ENCODE measurements at places on chromosomes 7 and 10.

- DNase-seq = no peak
These were observed 4.2 kb downstream of the GLRX3 start for GRCh38 chr10:130140425-130140824.

GRCh38 chr10:52631648-52632047 lies 140.9 kb downstream of the MBL2 start:
- no peak for DNase-seq

DNA sequence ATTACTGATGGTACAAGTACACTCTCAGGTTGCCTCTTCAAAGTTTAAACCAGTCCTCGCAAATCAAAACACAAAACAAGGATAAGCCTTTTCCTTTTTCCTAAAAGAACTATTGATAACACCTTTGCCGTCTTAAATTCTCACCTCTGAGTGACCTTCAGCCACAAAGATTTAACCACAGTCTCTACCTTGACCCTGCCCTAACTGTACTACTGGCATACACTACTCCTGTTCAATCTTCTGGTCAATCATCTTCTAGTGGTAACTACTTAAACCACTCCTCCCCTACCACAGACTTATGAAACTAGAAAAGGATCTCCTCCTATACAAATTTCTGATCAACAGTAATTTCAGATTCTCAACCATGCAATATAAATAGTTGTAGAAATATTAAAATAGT lies 15.1 kb downstream of the UPF2 start:
- no peak for DNase-seq

GRCh38 chr10:62632071-62632809 lies 172.3 kb upstream of the ADO start:
- peak; percentile 56 for DNase-seq

GRCh38 chr10:104778371-104778770 lies 137.3 kb downstream of the SORCS3 start:
- DNase-seq = no peak

- DNase-seq = peak; percentile 84
These were observed 5.5 kb downstream of the ELOVL3 start for GRCh38 chr10:102231357-102232318.

DNA sequence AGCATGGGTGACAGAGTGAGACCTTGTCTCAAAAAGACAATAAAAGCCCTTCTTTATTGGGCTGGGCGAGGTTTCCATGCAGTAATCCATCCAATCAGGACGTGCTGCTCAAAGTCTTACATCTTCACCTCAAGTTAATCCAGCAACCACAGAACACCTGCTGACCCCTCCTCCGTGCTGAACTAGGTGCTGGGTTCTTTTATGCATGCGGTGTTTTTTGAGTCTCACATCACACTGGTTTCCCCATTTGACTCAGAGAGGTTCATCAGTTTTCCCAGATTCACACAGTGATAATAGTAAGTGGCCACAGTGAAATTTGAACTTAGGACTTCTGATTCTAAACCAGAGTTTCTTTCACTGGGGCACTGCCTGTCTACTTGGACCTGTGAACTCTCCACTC lies 58.3 kb upstream of the GTF2I start:
- peak; percentile 15 for DNase-seq

DNA sequence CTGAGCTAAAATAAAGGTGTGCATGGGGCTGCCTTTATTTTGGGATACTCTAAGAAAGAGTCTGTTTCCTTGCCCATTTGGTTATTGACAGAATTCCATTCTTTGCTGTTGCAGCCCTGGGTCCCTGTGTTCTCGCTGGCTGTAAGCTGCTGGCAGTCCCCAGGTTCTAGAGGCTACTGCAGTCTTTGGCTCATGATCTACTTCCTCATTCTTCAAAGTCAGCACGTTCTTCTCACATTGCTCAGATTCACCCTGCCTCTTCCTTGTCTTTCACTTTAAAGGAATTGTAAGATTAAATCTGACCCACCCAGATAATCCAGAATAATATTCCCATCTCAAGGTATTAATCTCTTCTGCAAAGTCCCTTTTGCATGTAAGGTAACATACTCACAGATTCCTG lies 620.3 kb downstream of the CCSER2 start:
- DNase-seq = no peak

- DNase-seq = no peak
These were observed 26.3 kb downstream of the GUSB start for GRCh38 chr7:65955718-65956117.

DNA sequence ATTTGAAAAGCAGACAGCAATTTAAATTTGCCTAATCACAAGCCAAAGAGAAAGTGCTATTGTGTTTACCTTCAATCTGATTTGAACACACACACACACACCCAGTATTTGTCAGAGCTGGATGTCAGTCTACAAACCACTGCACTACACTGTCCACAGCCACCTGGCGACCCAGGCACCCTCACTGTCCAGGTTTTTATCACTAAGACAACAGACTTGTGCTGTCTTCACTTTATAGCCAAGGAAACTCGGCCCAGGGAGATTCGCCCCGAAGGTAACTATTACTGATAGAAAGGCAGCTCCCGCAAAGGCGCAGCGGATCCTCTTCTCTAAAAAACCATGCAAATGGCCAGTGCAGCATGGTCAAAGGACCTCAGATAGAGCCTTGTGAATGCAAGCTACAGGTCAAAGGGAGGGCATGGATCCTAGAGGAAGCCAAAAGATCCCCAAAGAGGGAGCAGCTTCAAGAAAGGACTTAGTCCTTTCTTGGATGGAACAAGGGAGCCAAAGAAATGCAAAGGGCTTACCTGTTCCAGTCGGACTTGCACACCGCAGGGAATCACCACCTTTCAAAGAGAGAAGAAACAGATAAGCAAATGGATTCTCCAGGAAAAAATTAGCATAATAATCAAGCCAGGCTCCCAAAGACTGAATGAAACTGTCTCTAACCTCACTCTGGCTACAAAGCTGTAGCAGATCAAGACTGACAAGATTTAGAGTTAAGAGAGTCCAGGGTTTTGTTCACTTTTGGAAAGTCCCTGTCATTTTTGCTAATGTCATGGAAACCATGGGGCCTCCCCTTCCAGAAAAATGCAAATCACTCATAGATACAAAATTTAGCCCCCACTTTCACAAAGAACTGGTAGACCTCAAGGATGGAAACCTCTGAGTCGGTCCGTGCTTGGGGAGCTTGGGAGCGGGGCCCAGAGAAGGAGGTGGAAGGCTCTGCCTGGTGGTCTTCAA lies 101.1 kb downstream of the TNS3 start:
- DNase-seq = no peak

DNA sequence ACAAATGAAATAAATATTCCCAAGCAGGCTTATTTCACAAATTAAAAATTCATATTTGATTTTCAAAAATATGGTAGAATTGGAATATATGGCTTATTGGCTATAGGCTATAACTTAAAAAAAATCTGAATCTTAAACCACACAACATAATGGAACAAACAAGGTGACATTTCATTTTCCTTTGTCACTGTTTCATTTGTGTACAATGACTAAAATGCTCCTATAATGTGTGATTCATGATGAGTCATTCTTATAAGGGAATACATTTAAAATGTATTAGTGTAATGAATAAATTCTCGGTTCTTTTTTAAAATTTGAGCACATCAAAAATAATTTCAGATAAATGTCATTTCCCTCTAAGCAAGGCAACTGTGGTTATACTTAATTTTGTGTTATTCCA lies 148.0 kb upstream of the ANK3 start:
- DNase-seq = no peak

DNA sequence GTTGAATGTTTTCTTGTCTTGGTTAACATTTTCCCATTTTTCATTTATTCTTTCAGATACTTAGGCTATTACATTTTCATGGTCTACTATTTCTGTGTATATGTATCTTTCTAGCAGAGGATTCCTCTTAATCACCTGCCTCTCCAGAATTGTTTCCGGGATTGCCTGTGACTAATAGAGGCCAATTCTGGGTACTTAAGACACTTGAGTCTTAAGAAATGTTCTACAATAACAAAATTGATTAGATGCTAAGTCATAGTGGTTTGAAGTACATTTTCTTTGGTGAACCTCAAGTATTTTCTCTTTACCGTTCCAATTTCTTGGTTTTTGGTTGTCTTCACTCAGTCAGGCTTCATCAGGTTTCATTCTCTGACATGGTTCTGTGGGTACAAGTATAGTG lies 26.4 kb downstream of the BBS9 start:
- no peak for DNase-seq

GRCh38 chr7:33842150-33842549 lies 63.2 kb upstream of the BMPER start:
- no peak for DNase-seq

DNA sequence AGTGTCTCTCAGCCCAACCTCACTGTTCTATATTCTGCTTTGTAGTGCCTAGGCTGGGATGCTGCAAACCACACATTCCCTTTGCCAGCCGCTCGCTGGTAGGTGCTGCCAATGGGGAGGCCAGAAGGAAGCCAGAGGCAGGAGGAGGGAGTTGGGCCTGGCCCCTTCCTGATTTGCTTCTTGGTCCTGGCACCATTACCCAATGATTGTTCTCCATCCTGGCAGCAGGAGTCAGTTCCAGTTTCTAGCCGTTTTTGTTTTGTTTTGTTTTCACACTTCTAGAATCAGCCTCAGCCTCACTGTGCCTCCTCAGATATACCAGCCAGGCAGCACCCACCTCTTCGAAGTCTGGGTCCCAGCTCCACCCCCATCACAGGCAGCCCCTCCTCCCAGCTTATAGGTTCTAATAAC lies 27.4 kb upstream of the LOXL4 start:
- no peak for DNase-seq

GRCh38 chr7:91579837-91580236 lies 300.7 kb downstream of the MTERF1 start:
- no peak for DNase-seq

- no peak for DNase-seq
These were observed 111.0 kb downstream of the EGFR start for GRCh38 chr7:55129541-55130394.

DNA sequence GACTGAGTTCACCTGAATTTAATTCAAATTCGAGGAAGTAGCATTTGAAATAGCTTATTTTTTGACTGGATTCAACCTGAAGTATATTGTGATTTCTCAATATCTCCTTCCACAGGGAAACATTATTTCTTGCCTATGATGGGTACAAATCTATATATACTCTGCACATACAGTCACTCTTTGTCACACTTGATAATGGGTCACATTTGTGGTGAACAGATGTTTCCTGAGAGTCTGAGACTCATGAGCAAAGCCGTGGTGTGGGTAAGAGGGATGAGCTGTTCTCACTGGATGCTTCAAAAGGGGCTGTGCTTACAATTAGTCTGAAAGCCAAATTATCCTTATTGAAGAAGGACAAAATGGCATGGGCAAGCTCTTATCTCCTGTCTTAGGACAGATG lies 18.0 kb upstream of the TBXAS1 start:
- DNase-seq = no peak

DNA sequence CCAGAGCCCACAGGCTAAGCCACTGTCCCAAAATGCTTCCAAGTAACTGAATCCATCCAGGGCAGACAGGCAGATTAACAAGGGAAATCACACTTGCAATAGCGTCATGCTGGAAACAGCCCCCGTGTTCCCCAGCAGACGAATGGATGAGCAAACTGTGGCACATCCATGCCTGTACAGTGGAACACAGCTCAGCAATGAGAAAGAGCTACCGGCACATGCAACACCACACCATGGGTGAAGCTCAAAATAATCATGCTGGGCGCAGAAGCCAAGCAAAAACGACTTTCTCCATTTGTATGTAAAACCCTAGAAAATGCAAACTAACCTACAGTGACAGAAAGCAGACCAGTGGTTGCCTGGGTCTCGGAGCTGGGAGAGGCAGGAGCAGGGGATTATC lies 153.1 kb downstream of the SLIT1 start:
- DNase-seq = no peak

GRCh38 chr7:66110856-66111255 lies 3.8 kb upstream of the CRCP start:
- no peak for DNase-seq

DNA sequence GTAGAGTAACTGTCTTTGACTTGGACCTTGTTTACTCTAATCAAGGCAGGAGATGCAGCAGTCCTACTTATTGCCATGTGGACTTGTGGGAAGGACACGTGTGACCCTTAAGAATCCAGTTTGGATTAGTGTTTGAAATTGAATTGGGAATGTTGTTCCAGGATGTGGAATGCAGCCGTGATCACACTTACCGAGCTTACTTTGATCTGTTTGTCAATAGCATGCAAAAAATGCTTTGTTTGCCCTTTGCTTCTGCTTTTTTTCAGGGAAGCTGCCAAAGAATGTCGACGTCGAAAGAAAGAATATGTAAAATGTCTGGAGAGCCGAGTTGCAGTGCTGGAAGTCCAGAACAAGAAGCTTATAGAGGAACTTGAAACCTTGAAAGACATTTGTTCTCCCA lies 84.7 kb downstream of the CREM start:
- DNase-seq = no peak

GRCh38 chr7:50982626-50983025 lies 199.9 kb upstream of the GRB10 start:
- no peak for DNase-seq

GRCh38 chr10:70162151-70162891 lies 8.0 kb downstream of the SAR1A start:
- DNase-seq = no peak

DNA sequence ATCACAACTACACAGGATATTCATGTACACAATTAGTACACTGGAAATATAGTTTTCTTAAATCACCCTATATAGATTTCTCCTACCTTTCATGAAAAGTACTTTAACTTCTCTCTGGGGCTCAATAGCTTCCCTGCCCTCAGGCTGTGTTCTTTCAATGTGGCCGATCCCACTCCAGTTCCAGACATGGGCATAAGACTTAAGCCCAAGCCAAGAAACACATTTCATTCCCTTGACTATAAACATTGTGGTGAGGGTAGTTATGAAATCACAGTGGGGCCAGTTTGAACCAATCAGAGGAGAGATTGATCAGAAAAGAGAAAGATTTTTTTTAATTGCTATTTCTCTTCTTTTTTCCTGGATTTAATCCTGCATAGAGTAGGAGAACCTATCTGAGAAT lies 904.6 kb upstream of the SORCS1 start:
- DNase-seq = no peak

DNA sequence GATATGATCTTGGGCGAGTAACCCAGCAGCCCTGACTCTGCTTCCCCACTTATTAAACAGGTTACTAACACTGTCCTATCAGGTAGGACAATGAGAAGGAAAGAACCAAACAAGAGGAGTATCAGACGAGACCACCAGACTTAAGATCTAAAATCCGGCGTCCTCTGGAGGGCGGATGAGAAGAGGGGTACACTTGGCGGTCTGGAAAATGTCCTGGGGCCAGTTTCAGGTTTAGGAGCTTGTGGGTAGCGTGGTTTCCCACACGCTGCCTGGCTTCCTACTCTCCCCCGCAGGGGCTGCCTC lies 635 bp downstream of the ZNF32 start:
- no peak for DNase-seq

DNA sequence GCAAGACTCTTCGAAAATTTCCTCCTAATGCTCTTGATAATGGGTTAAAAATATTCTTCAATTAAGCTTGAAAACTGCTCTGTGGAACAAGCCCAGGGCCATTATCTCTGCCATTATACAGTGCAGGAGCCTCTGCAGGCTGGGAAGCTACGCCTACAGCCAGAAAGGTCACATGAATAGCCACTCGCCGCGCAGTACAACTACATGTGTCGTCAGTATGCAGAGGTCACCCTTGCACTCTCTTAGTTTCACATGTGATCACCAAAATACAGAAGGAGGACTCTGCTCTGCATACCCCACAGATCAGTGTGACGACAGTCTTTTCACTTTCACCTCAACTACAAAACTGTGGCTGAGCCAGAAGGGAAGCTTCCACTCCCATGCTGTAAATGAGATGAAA lies 141.8 kb upstream of the C1QL3 start:
- DNase-seq = no peak
